ENCODE measurements at places on chromosomes 13 and 19.

- peak; percentile 36 for DNase-seq
These were observed 15.0 kb downstream of the MYO9B start for GRCh38 chr19:17090583-17090982.

DNA sequence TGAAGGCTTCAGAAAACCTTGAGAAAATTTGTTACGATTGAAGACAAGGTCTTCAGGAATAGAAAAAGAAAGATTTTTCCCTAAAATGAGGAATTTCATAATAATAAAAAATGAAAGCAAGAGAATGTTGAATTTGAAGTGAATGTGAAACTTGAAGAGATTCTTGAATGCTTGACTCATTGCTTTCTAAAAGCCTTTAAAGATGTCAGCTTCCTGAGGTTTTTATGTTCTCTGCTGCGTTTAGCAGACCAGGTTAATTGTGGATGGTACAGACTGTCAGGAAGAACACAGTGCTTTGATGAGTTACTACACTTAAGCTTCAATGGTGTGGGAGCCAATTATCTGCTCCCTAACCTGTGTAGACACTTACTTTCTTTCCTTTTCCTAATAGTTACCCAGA is 96.3 kb upstream of the FNDC3A start:
- DNase-seq, result no peak

- peak; percentile 55 for DNase-seq
These were observed 3.5 kb downstream of the YJEFN3 start for GRCh38 chr19:19531951-19532805.

DNA sequence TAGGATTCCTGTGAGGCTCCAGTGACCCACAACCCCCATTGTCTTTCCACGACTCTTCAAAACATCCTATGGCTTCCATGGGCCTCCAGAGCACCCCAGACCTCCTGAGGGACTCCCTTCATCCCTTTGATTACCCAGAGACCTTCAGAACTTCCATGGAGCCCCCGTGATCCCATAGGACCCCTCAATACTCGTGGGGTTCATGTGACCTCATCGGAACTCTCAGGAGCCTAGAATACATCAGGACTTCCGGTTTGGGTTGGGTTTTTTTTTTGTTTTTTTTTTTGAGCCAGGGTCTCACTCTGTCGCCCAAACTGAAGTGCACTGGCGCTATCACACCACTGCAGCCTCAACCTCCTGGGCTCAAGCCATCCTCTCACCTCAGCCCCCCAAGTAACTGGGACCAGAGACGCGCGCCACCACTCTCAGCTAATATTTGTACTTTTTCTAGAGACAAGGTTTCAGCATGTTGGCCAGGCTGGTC is 774 bp downstream of the ALDH16A1 start:
- DNase-seq, result no peak

DNA sequence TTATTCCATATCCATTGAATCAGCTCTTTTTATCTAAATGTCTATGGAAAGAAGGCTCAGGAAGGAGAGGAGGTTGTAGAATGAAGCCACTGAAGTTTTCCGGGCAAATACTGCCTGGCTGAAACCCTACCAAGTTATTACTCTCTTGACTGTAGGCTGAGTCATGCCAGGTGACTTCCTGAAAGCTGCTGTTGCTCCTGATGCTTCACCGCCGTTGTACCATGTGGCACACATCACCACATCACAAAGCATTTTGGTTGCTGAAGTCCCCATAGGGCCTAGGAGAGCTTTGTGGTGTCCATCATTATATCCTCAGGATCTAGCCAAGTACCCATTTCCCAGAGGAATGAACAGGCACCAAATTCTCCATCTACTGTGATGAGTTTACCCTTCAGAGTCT is 11.1 kb upstream of the TDRD12 start:
- peak; percentile 23 for DNase-seq

- no peak for DNase-seq
These were observed 201.4 kb downstream of the FOXO1 start for GRCh38 chr13:40465015-40465390.

DNA sequence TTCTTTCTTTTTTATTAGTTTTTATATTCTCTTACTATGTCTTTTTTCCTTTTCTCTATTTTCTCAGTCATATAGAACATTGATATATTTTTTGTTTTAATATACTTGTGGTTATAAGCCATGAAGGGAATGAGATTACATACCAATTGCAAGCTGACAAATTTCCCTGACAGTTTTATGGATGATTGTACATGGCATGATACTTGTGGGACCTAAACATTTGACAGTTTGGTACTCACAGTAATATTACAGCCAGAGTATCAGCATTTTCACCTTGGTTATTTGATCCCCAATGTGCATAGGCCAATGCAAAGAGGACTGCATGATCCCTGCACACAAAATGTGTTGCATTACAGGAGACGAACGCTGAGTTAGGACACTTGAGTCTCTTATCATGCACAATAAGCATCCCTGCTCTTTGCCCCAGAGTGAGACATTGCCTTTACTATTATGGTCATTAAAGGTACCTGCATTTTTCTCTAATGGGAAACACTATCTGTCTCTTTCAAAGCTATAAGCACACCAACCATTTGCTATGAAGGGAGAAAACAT is 713.4 kb upstream of the PCDH20 start:
- no peak for DNase-seq

DNA sequence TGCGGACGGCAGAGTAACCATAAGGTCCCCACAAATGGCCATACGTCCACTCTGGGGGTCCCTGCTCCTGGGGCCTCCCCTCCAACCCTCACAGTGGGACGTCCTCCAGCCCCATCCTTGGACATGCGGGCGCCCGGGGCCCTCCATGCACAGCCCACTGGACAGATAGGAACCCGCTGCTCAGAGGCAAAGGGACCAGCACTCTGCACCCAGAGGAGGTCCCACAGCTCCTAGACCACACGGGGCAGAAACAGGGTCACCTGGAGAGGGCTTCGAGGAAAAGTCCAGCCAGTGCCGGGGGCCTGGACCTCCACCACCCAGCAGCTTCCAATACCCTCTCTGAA is 11.1 kb downstream of the REXO1 start:
- no peak for DNase-seq

- no peak for DNase-seq
These were observed 48.8 kb downstream of the DCLK1 start for GRCh38 chr13:36082396-36082795.

DNA sequence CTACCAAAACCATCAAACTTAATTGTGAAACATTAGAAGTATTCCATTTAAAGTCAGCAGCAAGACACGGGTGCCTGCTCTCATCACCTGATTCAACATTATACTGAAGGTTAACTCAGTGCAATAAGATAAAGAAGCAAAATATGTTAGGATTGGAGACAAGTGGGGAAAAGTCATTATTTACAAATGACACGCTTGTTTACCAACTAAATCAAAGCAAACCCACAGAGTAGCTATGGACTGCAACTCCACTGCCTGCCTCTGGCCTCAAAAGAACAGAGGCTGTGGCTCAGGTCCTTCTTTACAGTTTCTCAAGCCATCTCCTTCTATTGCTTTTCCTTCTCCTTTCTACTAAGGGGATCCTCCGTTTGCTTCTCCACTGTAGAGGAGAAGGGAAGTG is 21.0 kb upstream of the ATP12A start:
- DNase-seq, result no peak

- DNase-seq, result peak; percentile 62
These were observed 7.6 kb downstream of the EGLN2 start for GRCh38 chr19:40806423-40807146.

- DNase-seq, result peak; percentile 34
These were observed at the start of gene CEACAM1 for GRCh38 chr19:42528354-42529247. TSS of gene CEACAM1 (minus strand) at chr19:42528481. CDS start at chr19:42528374, 107 bp downstream.

GRCh38 chr13:90950160-90950559 is 397.3 kb upstream of the MIR17HG start:
- DNase-seq, result no peak

- no peak for DNase-seq
These were observed 75.4 kb upstream of the TNFSF11 start for GRCh38 chr13:42498521-42498920.

DNA sequence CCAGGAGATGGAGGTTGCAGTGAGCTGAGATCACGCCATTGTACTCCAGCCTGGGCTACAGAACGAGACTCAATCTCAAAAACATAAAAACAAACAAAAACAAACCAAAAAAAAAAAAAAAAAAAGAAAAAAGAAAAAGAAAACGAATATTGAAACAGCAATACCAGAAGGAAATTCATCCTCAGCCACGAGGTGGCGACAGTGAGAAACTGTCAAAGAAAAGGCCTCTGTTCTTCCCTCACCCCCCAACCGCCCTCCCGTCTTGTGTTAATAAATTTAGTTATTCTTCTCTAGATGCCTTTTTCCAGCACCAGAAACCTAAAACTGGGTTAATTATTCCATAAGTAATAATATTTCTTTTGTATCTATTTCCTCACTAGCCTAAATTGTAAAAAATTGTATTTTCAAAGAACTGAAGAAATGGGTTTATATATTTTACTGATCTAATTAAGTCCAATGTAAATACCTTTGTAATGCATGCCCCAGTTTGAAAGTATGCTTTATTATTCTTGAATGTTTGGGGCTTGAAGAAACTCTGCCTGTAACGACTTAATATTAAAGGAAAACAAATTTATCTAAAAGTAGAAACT is 38.6 kb downstream of the LIG4 start:
- DNase-seq, result peak; percentile 40

GRCh38 chr19:29264897-29265296 is 51.9 kb upstream of the UQCRFS1 start:
- DNase-seq, result no peak

GRCh38 chr13:75481176-75482069 is 546 bp downstream of the TBC1D4 start:
- no peak for DNase-seq

DNA sequence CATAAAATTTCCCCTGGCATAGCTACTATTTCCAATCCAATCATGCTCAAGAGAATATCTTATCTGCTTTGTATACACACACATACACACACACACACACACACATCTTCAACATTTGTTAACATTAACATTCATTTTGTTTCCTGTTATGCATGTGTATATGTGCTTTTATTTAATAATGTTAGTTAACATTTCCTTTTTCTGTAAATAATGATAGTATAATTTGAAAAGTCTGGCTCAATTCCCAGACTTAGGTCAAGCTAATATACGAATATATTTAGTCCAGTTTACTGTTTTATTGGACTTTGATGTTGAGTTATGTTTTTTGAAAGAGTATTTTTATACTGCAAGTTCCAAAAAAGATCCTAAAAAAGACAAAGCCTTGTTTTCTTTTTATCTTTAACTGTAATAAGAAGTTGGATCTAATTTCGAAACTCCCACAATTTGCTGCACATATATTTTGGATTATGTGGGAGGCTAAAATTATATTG is 1072.4 kb downstream of the EFNB2 start:
- no peak for DNase-seq

GRCh38 chr13:33134213-33134612 is 118.0 kb downstream of the KL start:
- no peak for DNase-seq

- no peak for DNase-seq
These were observed 49.1 kb upstream of the UBAC2 start for GRCh38 chr13:99151516-99151915.

- DNase-seq, result peak; percentile 85
These were observed 8.0 kb downstream of the RGCC start for GRCh38 chr13:41465241-41465847.

DNA sequence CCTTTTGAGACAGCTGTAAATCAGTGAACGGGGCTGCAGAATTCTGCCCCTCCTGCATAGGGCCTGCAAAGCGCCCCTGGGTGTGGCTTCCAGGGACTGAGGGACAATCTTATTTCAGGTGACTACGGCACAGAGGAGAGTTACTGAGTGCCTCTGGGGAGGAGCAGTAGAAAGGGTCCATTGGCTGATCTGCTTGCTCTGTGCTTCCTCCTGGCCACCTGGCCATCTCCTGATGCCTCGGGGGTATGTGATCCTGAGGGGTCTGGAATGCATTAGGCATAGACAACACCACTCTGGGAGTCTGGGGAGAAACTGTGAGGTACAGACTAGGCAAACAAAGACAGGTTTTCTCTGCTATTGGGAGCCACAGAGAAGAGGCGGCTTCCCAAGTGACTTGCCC is 2.8 kb downstream of the KCTD15 start:
- DNase-seq, result no peak

- DNase-seq, result no peak
These were observed 2.6 kb upstream of the PDE4A start for GRCh38 chr19:10417541-10418234.

DNA sequence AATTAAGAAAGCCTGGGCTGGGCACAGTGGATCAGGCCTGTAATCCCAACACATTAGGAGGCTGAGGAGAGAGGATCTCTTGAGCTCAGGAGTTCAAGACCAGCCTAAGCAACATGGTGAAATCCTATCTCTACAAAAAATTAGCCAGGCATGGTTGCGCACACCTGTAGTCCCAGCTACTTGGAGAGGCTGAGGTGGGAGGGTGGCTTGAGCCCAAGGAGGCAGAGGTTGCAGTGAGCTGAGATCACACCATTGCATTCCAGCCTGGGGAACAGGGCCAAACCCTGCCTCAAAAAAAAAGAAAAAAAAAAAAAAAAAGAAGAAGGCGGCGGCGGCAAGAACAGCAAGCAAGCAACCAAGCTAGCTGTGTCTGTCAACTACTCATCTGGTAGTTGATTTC is 26.7 kb downstream of the TSC22D1 start:
- no peak for DNase-seq

GRCh38 chr19:14061751-14062557 is at the start of gene PALM3:
TSS of gene PALM3 (minus strand) at chr19:14062076. CDS start at chr19:14061980, 96 bp downstream.
- DNase-seq, result no peak

DNA sequence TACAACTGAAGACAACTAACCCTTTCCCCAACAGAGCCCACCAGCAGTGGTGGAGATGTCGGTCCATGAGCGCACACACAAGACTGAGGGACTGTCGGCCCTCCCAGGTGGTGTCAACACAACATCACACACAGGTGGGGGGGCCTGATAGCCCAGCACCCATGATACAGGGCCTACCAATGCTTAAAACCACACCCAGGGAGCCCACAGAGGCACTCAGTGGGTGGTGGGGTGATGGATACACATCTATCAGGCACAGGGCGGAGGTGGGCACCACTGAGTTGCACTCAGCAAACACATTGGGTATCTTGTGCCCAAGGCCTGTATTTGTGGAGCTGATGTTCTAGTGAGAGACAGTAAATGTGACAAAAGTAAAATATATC is 7.0 kb upstream of the ZFP36 start:
- DNase-seq, result no peak
